ENCODE measurements at places on chromosomes 11 and 22.

DNA sequence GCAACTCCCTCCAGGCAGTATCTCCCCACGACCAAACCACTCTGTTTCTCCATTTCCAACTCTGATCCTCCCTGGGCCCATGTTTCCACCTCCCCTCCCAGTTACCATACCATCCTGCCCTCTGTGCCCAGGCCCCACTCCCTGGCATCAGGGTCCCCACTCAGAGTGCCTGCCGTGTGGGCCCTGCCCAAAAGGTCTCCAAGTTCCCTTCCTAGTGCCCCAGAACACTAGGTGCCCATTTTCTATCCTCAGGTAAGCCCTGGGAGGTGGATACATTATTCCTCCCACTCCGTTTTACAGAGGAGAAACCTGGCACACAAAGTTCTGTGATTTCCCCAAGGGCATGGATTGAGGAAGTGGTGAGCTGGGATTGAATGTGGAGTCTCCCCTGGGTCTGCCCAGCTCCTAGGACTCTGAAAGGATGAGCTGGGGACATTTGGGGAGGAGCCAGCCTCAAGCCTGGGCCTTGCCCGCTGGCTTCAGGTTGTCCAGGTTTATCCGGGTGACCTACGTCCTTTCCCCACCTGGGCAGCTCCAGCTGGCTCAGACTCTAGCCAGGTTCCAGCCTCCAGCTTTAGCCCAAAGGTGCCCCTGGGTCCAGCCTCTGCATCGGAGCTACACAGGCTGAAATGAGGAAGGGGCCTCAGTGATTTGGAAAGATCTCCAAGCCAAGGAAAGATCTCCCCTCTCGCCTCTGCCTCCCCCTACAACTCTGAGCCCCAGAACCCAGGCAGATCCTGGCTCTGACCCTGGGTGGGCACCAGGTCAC, 2.2 kb upstream of the GSTT4 start:
- H3K36me3 ChIP-seq, result no peaks in the 10 kb centered on the region
- no peak overlapping the region for H3K4me3 ChIP-seq
- no peak overlapping the region for H3K27ac ChIP-seq
- no peak for DNase-seq
- H3K27me3 ChIP-seq, result peaks cover 2% of the 10 kb centered on the region
- H3K4me1 ChIP-seq, result peaks cover 7% of the 10 kb centered on the region

DNA sequence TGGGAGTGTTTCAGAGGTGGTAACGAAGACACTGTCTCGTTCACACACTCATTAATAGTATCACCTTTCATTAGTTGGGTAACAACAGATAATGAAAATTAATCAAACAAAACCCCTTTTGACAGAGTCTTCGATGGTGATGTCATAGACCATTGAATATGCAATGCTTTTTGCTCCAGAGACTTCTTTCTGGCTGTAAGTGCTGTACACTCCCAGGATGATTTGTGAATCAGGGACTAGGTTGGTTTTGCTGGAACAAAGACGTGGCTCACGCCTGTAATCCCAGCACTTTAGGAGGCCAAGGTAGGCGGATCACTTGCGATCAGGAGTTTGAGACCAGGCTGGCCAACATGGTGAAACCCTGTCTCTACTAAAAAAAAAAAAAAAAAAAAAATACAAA, 9.5 kb upstream of the RASSF10 start:
- H3K27me3 ChIP-seq, result peaks cover 30% of the 10 kb centered on the region
- no peak overlapping the region for H3K27ac ChIP-seq
- H3K36me3 ChIP-seq, result no peaks in the 10 kb centered on the region
- H3K4me1 ChIP-seq, result no peaks in the 10 kb centered on the region
- DNase-seq, result no peak

GRCh38 chr22:32652645-32653270, 148.7 kb upstream of the TIMP3 start:
- no peaks in the 10 kb centered on the region for H3K36me3 ChIP-seq
- H3K4me3 ChIP-seq, result no peak overlapping the region

DNA sequence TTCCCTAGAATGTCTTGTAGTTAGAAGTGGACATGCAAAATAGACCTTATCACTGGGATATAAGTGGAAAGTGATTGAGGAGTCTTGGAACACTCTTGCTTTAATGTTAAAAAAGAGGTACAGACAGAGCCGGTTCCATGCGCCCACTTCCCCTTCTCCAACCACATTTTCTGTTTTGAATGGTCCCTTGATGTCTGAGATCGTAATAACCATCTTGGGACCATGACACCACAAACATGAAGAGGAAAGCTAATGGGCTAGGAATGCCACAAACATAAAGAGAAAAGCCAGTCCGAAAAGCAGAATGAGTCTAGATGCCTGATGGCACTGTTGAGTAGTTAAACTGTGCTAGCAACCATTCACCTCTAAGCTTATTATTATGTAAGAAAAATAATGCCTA, 54.8 kb upstream of the SPON1 start:
- no peak overlapping the region for H3K4me3 ChIP-seq
- no peaks in the 10 kb centered on the region for H3K36me3 ChIP-seq
- no peaks in the 10 kb centered on the region for H3K4me1 ChIP-seq

GRCh38 chr11:121741351-121741760, 288.6 kb upstream of the SORL1-AS1 start:
- H3K4me1 ChIP-seq, result no peaks in the 10 kb centered on the region
- H3K27me3 ChIP-seq, result peaks cover 7% of the 10 kb centered on the region
- DNase-seq, result no peak
- no peak overlapping the region for H3K27ac ChIP-seq
- no peaks in the 10 kb centered on the region for H3K36me3 ChIP-seq

GRCh38 chr11:123253911-123254310, 58.9 kb upstream of the CLMP start:
- H3K4me3 ChIP-seq, result no peak overlapping the region
- DNase-seq, result no peak
- H3K27me3 ChIP-seq, result peaks cover 3% of the 10 kb centered on the region

GRCh38 chr22:34111210-34111824, 191.0 kb upstream of the LARGE1 start:
- no peak overlapping the region for H3K4me3 ChIP-seq
- no peaks in the 10 kb centered on the region for H3K36me3 ChIP-seq
- H3K4me1 ChIP-seq, result no peaks in the 10 kb centered on the region
- DNase-seq, result peak; percentile 41

GRCh38 chr11:62535802-62536201, 10.8 kb downstream of the AHNAK start:
- H3K36me3 ChIP-seq, result peaks cover 17% of the 10 kb centered on the region
- no peak overlapping the region for H3K27ac ChIP-seq
- no peaks in the 10 kb centered on the region for H3K27me3 ChIP-seq
- peaks cover 23% of the 10 kb centered on the region for H3K4me1 ChIP-seq
- no peak overlapping the region for H3K4me3 ChIP-seq

- H3K27me3 ChIP-seq, result no peaks in the 10 kb centered on the region
- H3K4me3 ChIP-seq, result no peak overlapping the region
- no peak for DNase-seq
Measured at GRCh38 chr22:24178502-24179440, 2.5 kb upstream of the SUSD2 start.

- DNase-seq, result peak; percentile 79
- peaks cover 4% of the 10 kb centered on the region for H3K4me1 ChIP-seq
- H3K27me3 ChIP-seq, result no peaks in the 10 kb centered on the region
- H3K27ac ChIP-seq, result no peak overlapping the region
- H3K36me3 ChIP-seq, result no peaks in the 10 kb centered on the region
Measured at GRCh38 chr11:88552379-88553062, 215.0 kb upstream of the CTSC start.

GRCh38 chr11:119155733-119156492, 7.1 kb downstream of the ABCG4 start:
- peak; percentile 32 for DNase-seq
- H3K27me3 ChIP-seq, result peaks cover 2% of the 10 kb centered on the region
- no peaks in the 10 kb centered on the region for H3K4me1 ChIP-seq
- H3K4me3 ChIP-seq, result no peak overlapping the region
- no peak overlapping the region for H3K27ac ChIP-seq
- no peaks in the 10 kb centered on the region for H3K36me3 ChIP-seq

DNA sequence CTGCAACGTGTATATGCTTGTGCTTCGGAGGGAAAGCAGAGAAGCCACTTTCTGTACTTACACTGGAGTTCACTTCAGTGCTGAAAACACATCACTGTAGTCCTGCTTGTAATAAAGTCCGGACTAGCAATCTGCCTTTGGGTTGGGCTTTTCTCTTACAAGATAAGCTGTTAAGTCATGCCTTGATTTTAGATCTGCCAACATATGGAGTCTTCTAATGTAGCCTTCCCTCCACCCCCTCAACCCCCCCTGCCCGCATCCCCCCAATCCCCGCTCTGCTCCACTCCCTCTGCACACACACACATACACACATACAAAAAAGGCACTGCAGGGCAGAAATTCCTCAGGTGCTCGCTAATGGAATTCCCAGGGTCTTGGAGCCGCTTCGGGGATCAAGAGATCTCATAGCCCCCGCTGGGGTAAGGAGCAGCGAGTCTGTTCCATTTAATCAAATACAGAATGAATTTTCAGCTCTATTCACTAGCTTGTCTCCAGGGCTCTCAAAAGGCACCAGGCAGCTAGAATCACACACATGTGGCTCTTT, 3.4 kb downstream of the CDON start:
- H3K27me3 ChIP-seq, result peaks cover 11% of the 10 kb centered on the region
- DNase-seq, result no peak
- H3K27ac ChIP-seq, result no peak overlapping the region
- no peaks in the 10 kb centered on the region for H3K36me3 ChIP-seq

GRCh38 chr22:39651053-39651996, 80.8 kb downstream of the CACNA1I start:
- no peak for DNase-seq
- H3K27me3 ChIP-seq, result no peaks in the 10 kb centered on the region
- H3K36me3 ChIP-seq, result no peaks in the 10 kb centered on the region
- H3K4me1 ChIP-seq, result no peaks in the 10 kb centered on the region

DNA sequence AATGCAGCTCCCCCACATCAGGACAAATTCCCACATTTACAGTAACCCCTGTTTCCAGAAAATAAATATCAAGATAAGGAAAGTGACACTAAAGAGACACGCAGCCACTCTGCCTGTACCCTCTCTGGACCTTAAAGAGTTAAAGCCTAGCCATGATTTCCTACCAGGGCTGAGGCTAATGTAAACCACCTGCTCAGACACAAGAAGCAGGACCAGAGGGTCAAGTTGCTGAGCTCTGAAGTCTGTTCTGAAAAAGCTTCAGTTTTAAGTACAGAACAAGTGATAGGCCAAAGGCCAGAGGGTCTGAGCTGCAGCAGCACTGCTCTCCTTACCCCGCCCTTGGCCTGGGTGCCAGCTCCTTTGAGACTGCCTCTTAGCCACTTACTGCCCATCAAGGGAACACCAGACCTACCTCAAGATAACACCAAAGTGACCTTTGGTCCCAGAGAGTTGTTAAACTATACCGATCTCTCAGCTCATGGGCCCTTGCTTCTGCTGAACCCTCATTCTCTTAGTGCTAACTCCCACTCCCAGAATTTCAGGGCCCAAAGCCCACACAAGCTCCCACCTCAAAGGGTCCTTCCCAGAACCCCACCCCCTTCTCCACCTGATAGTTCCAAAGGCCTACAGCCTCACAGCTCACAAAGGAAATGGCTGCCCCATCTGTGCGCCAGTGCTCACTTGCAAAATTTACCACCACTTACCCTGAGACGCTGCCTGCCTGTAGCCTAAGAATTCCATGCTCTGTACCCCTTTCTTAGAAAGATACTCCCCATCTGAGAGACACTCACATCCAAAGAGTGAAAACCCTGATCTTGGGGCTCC, 40.5 kb downstream of the IL18BP start:
- DNase-seq, result no peak
- H3K4me1 ChIP-seq, result peaks cover 38% of the 10 kb centered on the region
- no peaks in the 10 kb centered on the region for H3K27me3 ChIP-seq
- no peak overlapping the region for H3K4me3 ChIP-seq

DNA sequence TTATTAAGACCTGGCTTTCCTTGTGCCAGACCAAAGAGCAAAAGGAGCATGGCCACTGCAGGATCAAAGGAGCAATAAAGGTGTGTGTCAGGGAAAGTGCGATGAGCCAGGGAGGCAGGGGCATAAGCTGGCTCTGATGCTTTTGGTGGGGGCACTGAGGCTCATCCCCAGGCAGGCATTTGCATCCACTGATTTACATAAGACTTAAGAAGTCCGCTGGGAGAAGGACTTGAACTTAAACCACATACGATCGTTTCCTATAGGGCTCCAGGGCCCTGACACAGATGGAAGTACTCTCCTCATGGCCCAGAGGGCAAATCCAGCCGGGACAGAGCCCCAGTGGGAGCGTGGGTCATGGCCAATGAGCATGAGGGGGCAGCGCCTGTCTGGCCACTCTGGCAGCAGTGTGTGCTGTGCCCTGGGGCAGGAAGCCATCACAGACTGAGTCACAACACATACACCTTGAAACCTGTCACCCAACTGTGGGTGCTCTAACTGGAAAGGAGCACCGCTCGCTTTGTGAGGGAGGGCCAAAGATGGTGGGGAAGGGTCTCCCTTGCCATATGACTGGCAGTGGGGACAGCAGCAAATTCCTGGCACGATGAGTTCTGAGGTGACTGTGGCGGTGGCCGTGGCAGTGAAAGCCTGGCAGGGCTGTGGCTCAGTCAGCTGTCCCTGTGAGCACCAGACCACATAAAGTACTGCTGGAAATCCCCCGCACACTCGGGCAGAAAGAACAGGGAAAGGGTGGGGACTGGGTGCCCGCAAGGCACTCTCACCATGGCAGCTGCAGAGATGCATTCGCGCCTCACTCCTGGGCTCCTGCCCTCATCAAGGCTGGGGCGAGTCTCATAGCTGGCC, 79.4 kb upstream of the LMO1 start:
- no peak overlapping the region for H3K4me3 ChIP-seq
- H3K27ac ChIP-seq, result no peak overlapping the region
- DNase-seq, result peak; percentile 47
- peaks cover 9% of the 10 kb centered on the region for H3K4me1 ChIP-seq
- H3K36me3 ChIP-seq, result no peaks in the 10 kb centered on the region

Measured in activated CD4-positive, alpha-beta T cell treated with anti-CD3 and anti-CD28 coated beads for 36 hours (primary cell).